T-helper 2 cell (primary cell): ENCODE measurements at places on chromosomes 2 and 18.

GRCh38 chr2:15399241-15399640 lies 161.9 kb downstream of the NBAS start:
- DNase-seq: no peak

- no peak for DNase-seq
Measured at GRCh38 chr2:152062125-152063091, 36.4 kb downstream of the CACNB4 start.

DNA sequence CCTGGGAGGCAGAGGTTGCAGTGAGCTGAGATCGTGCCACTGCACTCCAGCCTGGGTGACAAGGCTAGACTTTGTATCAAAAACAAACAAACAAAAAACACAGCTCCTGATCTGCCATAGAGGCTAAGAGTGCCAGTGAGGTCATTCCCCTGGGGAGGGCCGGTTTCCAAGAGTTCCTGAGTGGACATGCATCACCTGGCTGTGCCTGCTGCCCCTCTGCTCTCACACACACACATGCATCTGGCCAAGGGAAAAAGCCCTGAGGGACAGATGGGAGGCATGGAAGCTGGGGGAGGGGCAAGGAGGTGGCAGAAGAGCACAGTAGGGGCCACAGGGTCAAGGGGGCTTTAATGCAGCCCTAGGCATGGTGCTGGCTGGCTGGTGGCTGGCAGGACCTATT lies 60.4 kb downstream of the ZBTB7C start:
- no peak for DNase-seq

- DNase-seq: no peak
Measured at GRCh38 chr2:221350616-221351015, 221.5 kb downstream of the EPHA4 start.

- no peak for DNase-seq
Measured at GRCh38 chr2:198880986-198881385, 576.8 kb downstream of the SATB2 start.

DNA sequence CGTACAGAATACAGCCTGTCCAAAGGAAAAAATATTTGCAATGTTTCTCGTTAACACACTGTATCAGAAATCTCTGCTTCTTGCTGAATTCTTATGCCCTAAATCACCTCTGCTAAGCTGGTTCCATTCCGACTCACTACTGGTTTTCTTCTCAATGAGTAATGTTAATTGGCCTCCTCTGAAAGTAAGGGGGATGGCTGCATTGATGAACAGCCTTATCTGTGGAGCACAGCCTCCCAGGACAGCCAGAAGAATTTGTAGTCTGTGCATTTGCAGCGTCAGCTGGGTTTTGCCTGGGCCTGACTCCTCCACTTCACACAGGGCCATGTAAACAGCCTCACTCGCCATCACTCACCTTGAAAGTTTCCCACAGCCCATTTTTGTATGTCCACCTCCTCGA lies 127.7 kb downstream of the RNF152 start:
- DNase-seq: no peak

- no peak for DNase-seq
Measured at GRCh38 chr18:79936641-79937040, 14.8 kb downstream of the SLC66A2 start.

- no peak for DNase-seq
Measured at GRCh38 chr2:170148161-170148560, 29.8 kb upstream of the MYO3B start.

DNA sequence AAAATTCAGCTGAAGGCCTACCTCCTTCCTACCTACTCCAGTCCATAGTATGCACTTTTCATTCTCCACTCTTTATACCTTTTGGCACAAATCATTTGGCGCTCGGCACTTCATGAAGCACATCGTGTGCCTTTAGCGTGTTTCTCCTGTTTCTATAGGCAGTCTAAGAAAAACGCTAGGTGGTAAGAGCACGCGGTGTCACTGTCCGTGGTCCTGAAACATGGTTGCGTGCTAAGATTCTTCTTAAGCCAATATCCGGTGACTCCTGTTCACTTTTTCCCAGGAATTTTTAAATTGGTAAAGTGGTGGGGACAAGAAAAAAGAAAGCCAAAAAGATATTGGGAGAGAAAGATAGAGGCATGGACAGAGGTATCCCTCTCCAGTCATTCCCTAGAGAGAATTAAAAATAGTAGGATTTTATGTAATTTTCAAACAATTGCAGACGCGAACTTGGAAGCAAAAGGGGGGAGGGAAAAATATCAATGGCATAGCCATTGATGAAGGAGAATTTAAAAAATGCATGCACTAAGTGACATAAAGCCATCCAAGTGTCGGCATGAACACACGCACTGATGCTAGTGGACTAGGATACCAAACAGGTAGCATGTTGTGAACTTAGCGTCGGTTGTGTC lies 1.4 kb upstream of the CTNNA2 start:
- DNase-seq: no peak

DNA sequence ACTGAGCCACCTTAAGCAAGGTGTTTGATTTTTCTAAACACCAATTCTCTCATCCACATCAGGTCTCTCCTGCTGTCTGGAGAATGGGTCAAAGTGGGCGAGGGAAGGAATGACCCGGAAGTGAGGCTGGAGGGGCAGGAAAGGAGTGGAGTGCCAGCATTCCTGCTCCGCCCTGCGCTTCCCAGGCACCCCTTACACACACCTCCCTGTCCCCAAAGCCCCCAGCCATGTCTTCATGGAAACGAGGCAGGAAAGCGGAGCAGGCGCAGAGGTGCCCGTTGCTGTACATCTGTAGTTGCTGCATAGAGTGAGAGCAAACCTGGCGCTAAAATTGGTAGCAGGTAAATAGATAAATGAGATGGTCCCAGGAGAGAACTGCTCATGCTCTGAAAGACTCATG lies 27.2 kb upstream of the NT5DC4 start:
- no peak for DNase-seq

- DNase-seq: no peak
Measured at GRCh38 chr2:53505826-53506225, 261.8 kb upstream of the CHAC2 start.

- no peak for DNase-seq
Measured at GRCh38 chr2:120498121-120498520, 152.2 kb downstream of the INHBB start.

DNA sequence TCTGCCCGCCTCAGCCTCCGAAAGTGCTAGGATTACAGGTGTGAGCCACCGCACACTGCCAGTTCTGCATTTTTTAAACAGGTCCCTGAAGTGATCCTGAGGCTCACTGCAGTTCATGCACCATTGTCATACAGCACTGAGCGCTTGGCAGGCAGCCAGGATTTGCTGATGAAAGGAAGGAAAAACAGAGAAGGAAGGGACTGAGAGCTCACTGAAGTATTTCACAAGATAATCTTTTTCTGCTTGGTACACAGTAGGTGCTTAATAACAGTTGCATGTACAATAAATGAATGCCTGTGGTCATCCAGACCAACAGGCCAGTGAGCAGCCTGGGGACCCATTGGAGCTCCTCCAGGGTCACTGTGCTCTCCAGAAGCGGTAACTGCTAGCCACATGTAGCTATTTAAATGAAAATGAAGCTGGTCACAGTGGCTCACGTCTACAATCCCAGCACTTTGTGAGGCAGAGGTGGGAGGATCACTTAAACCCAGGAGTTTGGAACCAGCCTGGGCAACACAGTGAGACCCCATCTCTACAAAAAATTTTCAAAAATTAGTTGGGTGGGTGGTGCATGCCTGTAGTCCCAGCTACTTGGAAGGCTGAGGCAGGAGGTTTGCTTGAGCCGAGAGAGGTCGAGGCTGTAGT lies 33.1 kb upstream of the SMAD7 start:
- DNase-seq: no peak

GRCh38 chr2:154707994-154708575 lies 9.6 kb downstream of the KCNJ3 start:
- no peak for DNase-seq

- no peak for DNase-seq
Measured at GRCh38 chr2:181780047-181780651, 99.8 kb upstream of the NEUROD1 start.

DNA sequence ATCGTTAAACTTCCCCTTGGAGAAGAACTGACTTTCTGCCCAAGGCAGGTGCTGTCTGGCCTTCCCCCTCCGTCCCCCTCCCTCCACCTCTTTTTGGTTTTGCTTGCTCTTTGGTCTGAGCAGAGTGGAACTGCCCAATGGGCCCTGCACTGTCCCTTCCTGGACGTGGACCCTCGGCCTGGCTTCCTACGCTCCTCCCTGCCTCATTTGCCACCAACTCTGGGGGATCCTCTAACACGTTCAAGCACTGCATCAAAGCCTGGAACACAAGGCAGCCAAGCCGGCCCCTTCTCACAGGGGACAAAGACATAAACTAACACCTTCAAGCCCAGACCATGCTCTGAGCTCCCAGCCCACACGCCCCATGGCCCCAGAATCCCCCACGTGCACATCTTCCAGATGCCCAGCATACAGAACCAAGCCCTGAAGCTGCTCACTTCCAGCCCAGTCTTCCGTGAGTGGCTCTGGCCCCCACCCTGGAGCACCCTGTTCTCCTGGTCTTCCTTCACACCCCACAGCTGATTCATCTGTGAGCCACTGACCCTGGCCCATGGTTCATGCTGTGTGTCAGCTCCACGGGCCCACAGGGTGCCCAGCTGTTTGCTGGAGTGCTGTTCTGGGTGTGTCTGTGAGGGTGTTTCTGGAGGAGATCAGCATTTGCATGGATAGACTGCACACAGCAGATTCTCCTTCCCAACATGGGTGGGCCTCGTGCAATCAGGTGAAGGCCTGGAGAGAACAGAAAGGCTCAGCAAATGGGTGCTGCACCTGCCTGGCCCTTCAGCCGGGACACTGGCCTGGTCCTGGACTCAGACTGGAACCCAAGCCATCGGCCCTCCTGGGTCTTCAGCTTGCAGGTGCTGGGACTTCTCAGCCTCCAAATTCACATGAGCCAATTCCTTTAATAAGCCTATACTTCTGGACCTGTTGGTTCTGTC lies 247.1 kb upstream of the SALL3 start:
- no peak for DNase-seq

- no peak for DNase-seq
Measured at GRCh38 chr2:27729198-27729597, 42.3 kb upstream of the MRPL33 start.

DNA sequence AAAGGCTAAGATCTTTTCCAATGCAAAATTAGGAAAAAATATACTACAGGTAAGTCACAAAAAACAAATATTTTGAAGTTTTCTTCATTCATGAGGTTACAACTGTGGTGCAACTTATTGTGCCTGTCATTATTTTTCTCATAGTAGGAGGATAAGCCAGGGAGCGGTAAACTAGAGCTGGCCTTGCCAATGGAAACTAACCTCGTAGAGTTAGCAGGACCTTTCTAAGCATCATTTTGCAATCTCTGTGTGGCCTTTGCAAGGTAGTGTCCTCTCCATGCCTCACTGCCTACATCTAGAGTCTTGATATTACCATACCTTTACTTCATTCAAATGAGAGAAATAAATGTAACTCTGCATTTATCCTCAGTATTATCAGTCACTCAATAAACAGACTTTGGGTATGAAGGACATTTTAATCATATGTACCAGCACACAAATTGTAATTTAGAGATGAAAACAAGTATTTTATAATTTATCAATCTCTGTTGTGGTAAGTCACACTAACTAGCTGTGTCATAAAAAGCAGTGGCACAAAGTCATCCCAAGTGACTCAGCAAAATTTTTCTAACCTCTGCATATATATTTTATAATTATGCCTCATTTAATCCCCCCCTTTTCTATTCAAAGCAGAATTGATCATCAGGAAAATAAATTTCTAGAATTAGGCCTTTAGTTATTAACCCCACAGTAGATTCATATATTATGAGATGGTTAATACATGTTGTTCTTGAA lies 47.0 kb downstream of the LANCL1 start:
- no peak for DNase-seq

- no peak for DNase-seq
Measured at GRCh38 chr2:9264301-9264700, 57.7 kb downstream of the ASAP2 start.

DNA sequence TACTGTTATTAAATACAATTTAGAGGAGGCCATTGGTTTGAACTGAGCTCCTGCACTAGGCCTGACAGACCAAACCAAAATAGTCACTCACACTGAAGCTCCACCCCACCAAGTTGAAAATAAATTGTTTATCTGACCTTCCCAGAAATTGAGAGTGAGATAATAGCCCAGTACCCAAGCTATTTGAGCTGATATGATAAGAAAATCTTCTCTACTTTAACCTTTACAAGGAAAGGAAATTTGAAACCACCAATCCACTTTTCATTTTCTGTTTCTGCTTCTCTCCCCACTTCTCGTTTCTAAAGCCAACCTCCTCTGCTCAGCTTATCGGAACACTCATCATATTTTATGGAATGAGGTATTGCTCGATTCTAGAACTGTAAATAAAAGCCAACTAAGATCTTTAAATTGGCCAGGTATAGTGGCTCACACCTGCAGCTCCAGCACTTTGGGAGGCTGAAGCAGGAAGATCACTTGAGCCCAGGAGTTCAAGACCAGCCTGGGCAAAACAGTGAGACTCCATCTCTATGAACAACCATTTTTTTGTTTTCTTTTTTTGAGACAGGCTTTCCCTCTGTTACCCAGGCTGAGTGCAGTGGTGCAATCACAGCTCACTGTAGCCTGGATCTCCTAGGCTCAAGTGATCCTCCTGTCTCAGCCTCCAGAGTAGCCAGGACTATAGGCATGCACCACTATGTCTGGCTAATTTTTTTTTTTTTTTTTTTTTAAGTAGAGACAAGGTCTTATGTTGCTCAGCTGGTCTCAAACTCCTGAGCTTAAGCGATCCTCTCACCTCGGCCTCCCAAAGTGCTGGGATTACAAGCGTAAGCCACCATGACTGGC lies 13.3 kb upstream of the GALM start:
- no peak for DNase-seq

DNA sequence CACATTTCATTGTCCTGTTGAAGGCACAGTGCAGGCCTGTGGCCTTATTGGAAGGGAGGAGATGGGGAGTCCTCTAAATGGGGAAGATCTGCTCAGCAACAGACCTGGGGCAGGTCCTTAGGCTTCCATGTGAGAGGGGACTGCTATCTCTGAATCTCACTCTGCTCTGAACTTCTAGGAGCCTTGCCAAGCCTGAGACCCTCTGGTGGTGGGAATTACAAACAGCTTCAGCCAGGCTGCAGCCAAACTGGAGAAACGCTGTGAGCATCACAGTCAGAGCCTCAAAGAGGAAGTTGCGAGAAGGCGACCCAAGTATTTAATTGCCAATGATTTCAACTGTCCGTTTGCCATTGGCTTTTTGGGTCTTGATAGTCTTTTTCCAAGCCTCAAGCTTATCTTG lies 66.8 kb upstream of the MC2R start:
- no peak for DNase-seq

DNA sequence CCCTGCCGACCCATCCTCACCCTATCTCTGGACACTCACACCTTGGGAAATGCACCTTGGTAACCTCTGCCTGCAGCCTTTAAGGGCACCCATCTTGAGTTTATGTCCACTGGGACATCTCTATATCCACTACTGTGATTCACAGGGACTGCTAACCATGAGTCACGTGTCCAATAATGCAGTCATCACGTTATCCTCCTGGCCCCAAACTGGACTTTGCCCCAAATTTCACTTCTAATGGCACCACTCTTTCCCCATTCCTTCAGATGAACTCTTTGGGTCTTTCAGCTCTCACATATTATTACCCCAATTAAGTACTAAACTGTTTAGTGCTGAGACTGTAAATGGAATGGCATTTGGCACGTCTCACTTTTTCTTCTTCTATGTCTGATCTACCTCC lies 71.2 kb upstream of the TMEM200C start:
- no peak for DNase-seq
